CD4-positive, alpha-beta T cell treated with Interleukin-21 for 1 hour (primary cell): ENCODE measurements at places on chromosomes 3 and 15.

GRCh38 chr3:132256989-132257388 lies 60.2 kb upstream of the ACP3 start:
- DNase-seq, result no peak

GRCh38 chr3:179147514-179147872 lies 664 bp upstream of the PIK3CA start:
- no peak for DNase-seq

GRCh38 chr3:151347432-151347831 lies 18.1 kb upstream of the P2RY13 start:
- no peak for DNase-seq

DNA sequence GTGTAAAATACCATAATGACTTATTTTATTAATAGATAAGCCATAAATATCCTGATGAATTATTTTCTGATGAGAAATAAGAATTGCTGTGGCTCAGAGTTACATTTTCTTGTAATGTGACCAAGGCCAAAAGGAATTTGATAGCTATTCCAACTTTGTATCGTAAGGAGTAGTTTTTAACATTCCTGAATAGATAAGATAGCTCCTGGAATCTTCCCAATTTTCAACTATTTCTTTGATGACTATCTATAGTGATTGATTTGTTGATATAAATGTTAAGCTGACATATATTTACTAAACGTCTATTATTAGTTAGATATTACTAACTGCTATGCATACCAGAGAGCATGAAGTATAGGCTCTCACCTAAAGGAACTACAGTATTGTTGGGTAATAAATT lies 49.1 kb upstream of the SATB1 start:
- no peak for DNase-seq

DNA sequence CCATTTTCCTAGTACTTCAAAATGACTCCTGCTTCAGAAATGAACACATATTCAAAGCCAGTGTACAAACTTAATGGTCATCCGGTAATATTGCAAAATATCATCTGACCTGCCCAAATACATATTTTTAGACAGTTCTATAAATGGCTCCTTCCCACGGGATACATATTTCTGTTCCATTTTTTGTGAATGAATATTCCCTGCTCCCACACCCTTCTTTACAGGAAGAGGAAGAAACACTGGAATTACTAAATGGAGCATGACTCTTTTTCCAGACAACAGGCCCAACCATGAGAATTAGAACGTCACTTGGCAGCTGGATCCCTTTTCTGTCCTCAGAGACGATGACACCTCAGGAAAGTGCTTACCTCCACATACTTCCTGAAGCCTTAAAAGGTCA lies 38.0 kb upstream of the CBLB start:
- DNase-seq, result no peak

DNA sequence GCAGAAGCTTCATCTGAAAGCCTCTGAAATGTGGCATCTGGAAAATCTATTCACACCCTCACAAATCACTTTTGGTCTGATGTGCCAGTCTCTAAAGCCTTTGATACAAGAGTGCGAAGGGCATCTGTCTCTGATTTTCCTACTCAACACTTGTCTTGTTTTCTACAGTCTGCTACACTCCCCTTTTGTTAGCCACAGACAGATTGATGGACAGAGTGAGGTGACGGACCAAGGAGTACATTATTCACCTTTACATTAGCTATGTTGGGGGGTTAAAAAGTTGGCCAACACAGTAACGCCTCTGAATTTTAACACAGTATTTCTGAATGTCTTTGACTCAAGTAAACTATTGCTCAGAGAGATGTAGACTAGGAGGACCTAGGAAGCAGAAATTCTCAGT lies 63.1 kb downstream of the TNIK start:
- DNase-seq, result no peak
